ENCODE measurements at places on chromosomes 12 and 14. TPM values are rescaled to one million over a fixed set of nuclear protein-coding genes. Genes with fewer than 3 reads are reported as not detected.

DNA sequence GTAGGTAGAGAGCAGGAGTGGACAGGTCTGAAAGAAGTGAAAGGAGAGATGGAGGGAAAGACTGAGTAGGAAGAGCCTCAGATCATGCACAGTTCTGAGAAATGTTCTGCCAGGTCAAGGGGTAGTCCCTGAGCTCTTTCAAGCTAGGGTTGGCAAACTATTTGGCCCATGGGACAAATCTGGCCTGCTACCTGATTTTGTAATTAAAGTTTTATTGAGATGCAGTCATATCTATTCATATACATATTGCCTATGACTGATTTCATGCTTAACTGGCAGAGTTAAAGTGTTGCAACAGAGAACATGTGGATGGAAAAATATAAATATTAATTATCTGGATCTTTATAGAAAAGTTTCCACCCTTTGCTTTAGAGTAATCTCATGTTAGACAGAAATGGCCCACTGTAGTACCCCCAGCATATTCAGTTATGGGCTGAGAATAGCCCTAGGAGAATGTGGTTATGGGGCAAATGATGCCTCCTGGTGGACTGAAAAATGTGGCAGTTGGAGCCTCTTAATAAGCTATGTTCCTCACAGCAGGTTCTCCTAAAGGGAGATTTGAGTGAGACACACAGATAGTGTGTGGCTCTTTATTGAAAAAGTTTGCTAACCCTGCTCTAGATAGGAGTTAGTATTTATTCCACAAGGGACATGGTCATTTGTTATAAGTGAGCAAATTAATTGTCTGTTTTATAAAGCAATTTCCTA is 476.9 kb downstream of the LRIG3 start:
- DNase-seq = peak; percentile 43

GRCh38 chr12:79454338-79454843 is 236.4 kb downstream of the PAWR start:
- DNase-seq = peak; percentile 14

GRCh38 chr14:21454843-21455544 is 929 bp downstream of the CHD8 start:
- DNase-seq = no peak

GRCh38 chr14:85554106-85554505 is 24.2 kb downstream of the FLRT2 start:
- DNase-seq = no peak

DNA sequence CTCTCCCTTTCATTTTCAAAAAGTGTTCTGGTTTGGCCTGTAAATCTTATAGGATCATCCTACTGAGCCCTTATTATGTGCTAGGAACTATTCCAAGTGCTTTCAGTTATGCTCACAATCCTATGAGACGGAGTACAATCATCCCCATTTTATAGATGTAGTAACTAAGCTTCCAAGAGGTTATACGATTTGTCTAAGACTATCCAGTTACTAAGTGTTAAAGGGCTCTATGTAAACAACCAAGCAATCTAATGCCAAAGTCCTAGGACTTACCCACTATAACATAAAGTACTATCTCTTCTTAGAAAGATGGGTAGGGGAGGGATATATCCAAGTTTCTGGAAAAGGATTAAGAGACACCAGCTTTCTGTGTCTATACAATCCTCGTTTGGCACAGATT is 6.7 kb downstream of the CFL2 start:
- DNase-seq = no peak

- no peak for DNase-seq
Observed at GRCh38 chr12:53593031-53593430, 33.2 kb downstream of the ATF7 start.

DNA sequence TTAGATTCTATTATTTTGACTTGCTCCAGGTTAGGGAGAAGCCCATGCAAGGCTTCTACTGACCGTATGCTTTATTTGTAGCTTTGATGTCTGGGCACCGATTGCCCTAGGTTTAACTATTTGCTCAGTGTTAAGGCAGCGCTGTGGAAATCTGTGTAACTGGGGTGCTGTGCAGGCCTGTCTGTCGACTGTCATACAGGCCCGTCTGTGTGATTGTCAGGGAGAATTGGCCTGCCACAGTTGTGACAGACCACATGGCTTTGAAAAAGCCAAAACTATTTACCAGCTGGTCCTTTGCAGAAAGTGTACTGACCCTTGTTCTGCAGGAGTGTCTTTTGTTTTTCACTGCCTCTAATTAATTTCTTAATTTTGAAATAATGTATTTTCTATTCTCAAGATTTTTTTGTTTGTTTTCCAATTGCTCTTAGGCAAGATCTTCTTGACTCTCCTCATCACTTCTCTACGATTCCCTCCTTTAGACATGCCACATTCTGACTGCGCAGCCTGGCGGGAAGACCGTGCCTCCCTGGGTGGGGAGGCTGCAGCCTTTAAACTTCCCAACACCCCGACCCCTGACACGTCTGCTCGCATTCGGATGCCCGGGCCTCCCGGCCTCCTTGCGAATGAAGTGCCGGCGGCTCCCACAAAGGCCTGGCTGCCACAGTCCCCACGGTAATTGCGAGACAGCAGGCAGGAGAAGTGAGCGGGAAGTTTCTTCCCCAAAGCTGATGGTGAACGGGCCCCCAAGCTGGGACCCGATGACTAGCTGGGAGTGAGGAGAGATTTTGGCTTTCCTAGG is 99.0 kb upstream of the EVL start:
- DNase-seq = peak; percentile 47

- peak; percentile 94 for DNase-seq
Observed at GRCh38 chr12:67910360-67911274, 78.6 kb upstream of the IFNG-AS1 start.

- no peak for DNase-seq
Observed at GRCh38 chr14:21022686-21023085, 2.2 kb downstream of the NDRG2 start.

DNA sequence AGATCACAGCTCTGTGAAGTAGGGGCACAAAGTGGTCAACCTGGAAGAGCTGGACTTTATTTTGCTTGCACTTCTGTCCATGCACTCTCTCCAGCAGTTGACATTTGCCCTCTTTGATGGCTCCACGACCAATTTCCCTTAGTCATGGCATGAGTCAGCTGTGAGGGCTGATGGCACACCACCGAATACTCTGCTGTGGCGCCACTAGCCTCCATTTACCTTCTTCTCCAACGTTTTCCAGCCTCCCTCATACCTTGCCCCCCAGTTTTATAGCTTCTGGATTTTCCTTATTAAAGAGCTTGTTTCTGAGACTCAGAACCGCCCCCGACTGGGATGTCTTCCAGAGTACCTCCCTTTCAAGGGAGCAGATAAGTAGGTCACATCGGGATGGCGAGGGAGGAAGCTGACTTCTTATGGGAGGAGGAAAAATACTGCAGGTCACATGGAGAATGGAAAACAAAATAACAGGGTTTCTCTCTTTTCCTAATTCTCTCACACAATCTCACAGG is 17.6 kb downstream of the NINJ2 start:
- DNase-seq = peak; percentile 80

- DNase-seq = no peak
Observed at GRCh38 chr12:32402946-32403345, 3.6 kb downstream of the FGD4 start.

- DNase-seq = no peak
Observed at GRCh38 chr14:88616697-88617096, 53.9 kb downstream of the ZC3H14 start.

DNA sequence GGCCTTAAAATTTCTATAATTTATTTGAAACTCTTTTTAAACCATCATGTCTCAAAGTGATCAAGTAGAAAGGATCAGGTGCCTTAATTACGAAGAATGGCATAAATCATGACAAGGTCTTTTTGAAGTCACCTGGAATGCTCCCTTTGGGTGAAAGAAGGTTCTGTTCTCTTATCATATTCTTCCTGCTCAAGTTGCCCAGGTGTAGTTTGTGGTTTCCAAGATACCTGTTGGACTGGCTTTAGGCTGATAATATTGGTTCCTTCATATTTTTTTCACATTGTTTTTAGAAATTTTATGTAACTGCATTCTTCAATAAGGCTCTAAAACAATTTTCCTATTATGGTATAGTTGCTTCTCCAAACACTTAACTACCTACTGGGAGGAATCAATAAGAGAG is 29.2 kb downstream of the RASSF3 start:
- DNase-seq = no peak

- DNase-seq = no peak
Observed at GRCh38 chr12:128795530-128796361, 28.0 kb downstream of the SLC15A4 start.

DNA sequence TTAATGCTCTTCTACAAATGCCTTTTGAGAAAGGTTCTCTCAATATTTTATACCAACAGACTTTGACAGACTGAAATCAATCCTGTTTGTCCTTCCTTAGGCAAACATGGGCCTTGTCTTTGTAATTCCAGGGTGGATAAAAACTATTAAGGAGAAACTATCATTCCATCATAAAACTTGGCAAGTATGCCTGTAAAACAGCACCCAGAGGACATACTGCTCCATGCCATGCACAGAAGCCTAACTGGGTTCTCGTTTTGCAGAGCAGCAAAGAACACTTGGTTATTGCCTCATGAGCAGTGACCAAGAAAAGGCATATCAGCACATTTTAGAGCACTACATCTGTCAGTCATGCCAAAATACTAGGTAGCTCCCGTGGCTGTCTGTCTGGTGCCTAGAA is 33.8 kb upstream of the PTGDR start:
- DNase-seq = no peak

DNA sequence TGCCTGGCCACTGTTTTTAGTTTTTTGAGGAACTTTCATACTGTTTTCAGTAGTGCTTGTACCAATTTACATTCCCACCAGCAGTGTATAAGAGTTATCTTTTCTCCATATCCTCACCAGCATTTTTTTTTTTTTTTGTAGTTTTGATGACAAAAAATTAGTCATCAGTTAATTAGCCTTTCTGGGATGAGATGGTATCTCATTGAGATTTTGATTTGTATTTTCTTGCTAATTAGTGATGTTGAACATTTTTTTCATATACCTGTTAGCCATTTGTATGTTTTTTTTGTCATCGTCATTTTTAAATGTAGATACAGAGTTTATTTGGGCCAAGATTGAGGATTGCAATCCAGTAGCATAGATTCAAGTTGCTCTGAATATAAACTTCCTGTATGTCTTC is 19.3 kb downstream of the TBC1D15 start:
- DNase-seq = no peak

GRCh38 chr12:110224379-110225304 is 56.4 kb upstream of the ATP2A2 start:
- peak; percentile 65 for DNase-seq

DNA sequence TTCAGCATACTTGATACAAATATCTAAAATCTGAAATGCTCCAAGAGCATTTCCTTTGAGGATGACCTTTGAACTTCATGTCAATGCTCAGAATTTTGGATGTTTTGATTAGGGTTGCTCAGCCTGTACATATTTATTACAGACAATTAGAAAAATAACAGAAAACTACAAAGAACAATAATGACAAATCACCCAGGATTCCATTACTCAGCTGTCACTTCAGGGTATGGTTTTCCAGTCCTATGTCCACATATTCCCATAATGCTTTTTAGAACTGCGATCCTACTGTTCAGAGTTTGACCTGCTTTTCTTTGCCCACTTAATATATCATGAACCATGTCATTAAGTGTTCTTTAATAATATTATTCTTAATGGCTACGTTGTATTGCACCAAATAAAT is 11.4 kb downstream of the DLGAP5 start:
- DNase-seq = no peak

- DNase-seq = no peak
Observed at GRCh38 chr12:31991146-31991545, 31.9 kb downstream of the RESF1 start.

DNA sequence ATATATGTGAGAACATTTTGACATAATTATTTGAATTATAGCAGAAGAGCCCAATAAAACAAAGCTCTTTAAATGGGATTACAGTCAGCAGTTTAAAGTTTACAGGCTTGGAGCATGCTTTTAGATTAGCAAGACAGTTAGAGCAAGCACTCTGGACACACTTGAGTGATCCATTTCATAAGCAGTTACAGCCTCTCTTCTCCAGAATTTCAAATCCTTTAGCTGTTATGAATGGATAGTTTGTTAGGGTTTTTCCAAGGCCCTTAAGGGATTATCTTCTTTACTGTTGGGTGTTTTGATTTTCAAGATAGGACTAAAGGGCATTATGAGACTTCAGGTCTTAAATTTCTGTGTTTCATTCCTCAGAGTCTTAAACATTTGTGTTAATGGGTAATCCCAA is 36.3 kb downstream of the BEST3 start:
- DNase-seq = no peak

DNA sequence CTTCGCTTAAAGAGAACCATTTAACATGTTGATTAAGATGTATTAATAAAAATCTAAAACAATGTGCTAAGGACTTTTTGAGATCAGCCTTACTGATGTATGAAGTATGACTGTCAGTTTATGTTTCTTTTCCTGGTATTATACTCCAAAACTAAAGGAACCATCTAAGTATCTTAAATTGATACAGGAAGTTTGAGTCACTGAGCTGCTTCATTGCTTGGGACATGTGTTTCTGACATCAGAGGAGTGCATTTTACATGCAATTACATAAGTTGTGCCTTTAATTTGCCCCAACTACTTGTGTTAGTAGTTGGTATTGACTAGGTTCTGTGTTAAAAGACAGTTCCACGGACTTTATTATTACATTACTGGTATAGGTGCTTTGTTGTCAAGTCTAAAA is 50.9 kb downstream of the PROX2 start:
- no peak for DNase-seq

- DNase-seq = no peak
Observed at GRCh38 chr14:90999299-90999698, 61.1 kb downstream of the RPS6KA5 start.

DNA sequence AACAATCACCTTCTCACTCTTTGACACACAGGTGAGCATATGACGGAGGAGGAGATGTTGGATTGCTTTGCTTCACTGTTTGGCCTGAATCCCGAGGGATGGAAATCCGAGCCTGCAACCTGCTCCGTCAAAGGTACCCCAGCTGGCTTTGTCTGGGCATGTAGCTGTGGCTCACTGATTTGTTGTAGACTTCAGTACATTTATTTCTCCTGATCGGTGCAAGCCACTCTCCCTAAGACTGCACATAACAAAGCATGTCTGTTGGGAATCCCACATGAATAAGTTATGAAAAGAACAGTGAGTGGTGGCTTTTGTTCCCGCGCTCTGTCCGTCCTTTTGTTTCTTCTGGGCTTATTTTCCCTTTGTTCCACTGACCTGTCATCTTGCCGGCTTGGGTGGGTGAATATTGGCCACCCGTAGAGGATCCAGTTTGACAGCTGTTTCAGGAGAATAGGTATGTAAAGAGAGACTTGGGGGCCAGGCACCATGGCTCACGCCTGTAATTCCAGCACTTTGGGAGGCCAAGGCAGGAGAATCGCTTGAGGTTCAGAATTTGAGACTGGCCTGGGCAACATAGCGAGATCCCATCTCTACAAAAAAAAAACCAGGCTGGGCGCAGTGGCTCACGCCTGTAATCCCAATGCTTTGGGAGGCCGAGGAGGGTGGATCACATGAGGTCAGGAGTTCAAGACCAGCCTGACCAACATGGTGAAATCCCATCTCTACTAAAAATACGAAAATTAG is 20.0 kb upstream of the BCL7A start:
- no peak for DNase-seq

Gene PZP
- total RNA-seq = not detected

Gene HOXC12
- total RNA-seq = 0.62 TPM

Gene RHOJ
- total RNA-seq = not detected

Gene KCNH3
- 11.9 TPM for total RNA-seq

Gene FERMT2
- total RNA-seq = 109 TPM

Gene AACS
- total RNA-seq = 12.5 TPM

Gene SLC35F4
- total RNA-seq = not detected

Gene TBX3
- 8.8 TPM for total RNA-seq

Gene ADCK1
- 5.5 TPM for total RNA-seq

Gene SLC4A8
- 2.9 TPM for total RNA-seq

Gene DIO3
- not detected for total RNA-seq

Gene HCFC2
- total RNA-seq = 29.0 TPM
